GM23248 (cell line): ENCODE measurements at places on chromosomes 1 and 21. TPM values are rescaled to one million over a fixed set of nuclear protein-coding genes. Genes with fewer than 3 reads are reported as not detected.

GRCh38 chr21:19120591-19120990 lies 717.0 kb upstream of the TMPRSS15 start:
- no peak for DNase-seq

DNA sequence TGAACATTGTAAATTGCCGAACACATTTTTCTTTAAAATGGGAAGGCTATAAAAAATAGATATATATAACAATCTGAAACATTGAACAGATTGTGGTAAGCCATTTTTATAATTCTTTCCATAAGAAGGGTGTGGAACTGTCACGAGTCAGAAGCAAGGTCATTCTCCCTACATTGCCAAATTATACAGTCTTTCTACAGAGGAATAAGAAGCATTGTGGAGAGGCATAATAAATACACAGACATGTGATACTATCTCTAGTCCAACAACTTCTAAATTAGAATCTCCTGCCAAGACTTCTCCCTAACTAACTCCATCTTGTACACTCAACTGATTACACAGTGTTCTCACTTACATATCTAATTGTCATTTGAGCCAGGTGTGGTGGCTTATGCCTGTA lies 227.9 kb downstream of the CENPF start:
- peak; percentile 32 for DNase-seq

GRCh38 chr1:61797045-61797755 lies 54.9 kb downstream of the PATJ start:
- no peak for DNase-seq

OR2T35 gene
- not detected in 2 replicates for total RNA-seq

DMAP1 gene
- 9.6 and 16.0 TPM in 2 replicates for total RNA-seq

DNA sequence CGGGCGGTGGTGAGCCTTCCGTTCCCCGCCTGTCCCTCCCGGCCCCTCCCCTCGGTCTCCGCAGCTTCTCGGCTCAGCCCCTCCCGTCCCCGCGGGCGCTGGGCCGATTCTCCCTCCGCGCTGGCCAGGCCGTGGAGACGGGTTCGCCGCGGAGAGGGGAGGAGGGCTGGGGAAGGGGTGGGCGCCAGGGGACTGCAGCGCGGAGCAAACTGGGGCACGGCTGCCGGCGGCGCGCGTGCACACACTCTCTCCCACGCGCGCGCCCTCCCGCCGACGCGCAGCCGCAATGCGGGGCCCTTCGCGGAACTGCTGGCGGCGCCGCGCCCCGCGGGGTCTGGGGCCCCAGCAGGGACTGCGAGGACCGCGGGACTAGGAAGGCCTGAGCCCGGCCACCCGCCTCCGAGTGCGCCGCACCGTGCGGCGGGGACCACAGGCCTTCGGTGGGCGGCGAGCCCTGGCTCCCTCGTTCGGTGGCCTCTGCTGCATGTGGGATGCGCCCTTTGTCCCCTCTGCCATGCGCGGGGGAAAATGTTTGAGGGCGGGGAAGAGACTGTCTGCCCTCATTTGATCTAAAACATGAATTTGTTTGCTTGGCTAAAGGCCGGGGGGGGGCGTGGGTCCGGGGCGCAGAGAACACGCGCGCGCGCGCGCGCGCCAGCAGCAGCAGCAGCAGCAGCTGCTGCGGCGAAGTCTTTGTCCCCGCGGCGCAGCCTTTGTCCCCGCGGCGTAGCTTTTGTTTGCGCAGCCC lies 90.7 kb upstream of the VAMP3 start:
- peak; percentile 53 for DNase-seq

C8B gene
- total RNA-seq, result not detected in 2 replicates

PDXK gene
- total RNA-seq, result 67.5 and 68.0 TPM in 2 replicates

NFASC gene
- 54.7 and 55.4 TPM in 2 replicates for total RNA-seq

DNA sequence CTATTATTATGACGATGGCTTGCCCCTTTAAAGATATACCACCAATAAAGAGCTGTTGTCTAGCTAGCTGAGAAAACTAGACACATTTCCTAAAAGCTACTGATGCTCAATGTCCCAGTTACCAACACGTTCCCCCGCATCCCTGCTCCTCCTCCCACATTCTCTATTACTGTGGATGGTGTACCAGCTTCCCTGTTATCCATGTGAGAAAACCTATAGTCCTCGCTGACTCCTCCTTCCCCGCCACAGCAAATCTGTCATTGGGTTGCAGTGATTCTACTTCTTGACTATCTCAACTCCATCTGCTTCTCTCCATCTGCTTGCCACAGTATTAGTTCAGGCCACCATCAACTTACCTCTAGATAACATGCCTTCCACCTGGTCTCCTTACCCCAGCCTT lies 337.5 kb downstream of the KCNH1 start:
- no peak for DNase-seq

OR2G6 gene
- total RNA-seq, result not detected in 2 replicates

DNA sequence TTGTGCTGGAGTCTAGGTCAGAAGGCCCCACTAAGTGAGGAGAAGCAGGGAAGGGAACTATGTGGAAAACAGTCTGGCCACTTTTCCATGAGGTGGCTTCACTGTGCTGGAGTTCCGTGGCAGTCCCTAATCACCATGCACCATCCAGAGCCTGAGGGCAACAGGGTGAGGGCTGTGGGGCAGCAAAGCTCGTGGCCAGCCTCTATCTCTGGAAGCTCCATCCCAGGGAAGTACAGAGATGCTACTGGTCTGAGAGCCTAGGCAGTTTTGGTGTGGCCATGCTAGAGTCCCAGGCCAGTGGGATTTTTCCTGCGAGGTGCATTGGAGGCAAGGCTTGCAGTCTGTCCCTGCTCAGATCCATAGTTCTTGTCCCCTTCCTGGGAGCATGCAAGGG lies 157.3 kb upstream of the LRRC7 start:
- no peak for DNase-seq

DNA sequence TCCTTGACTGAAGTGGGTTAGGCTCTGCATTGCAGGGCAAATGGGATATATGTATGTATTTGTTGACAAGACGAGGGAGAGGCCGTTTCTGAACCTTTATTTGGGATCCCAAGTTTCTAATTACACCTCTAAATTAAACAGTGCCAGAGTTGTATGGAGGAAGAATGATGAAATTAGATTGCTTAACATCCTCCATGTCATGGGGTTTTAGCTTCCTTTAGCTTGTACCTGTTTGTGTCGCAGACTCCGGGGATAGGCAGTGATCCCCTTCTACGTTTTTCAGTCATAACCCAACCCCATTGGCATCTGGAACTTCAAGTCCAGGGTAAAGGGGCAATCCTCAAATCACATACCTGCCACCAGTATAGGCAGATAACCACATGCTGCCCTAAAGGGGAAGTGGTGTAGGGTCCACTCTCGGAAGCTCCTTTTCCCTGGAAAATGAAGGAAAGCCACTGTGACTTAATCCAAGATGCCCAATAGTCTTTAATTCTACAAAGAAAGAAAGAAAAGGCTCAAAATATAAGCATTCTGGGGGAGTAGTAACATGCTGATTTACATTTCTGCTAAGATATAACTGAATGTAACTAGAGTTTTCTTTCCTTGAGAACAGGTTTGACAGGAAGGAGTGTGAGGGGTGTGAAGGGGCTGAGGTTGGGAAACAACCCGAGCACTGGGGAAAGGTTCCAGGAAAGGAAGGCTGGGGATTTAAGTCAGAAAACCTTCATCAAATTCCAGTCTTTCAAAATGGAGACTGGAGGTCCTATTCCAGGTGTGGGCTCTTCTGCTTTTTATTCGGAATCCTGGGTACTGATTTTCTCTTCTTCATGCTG lies 77.6 kb downstream of the RGL1 start:
- DNase-seq, result no peak

GRCh38 chr1:29849991-29850757 lies 613.9 kb downstream of the PTPRU start:
- no peak for DNase-seq

- no peak for DNase-seq
Measured at GRCh38 chr1:162697140-162697895, 65.1 kb downstream of the DDR2 start.

DNA sequence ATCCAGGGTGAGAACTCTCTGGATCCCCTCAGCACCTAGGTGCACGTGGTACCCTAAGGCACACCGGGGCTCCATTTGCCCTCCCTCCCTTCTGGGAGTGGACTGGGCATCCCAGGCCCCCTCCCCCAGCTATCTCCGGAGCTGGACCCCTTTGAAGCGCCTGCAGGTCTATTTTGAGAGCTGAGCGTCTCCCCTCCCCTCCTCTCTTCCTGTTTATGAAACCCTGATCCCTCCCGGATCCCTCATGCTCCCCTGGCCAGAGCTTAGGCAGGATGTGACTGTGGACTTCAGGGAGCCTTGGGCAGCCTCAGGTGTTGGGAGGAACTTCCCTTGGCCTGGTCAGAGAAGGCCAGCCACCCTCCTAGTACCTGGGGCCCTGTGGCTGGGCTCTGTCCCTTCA lies 10.2 kb downstream of the RPS6KA1 start:
- DNase-seq, result no peak

GRCh38 chr1:177925006-177925405 lies 44.9 kb downstream of the SEC16B start:
- DNase-seq, result no peak

LCE1B gene
- total RNA-seq, result not detected in 2 replicates

DNA sequence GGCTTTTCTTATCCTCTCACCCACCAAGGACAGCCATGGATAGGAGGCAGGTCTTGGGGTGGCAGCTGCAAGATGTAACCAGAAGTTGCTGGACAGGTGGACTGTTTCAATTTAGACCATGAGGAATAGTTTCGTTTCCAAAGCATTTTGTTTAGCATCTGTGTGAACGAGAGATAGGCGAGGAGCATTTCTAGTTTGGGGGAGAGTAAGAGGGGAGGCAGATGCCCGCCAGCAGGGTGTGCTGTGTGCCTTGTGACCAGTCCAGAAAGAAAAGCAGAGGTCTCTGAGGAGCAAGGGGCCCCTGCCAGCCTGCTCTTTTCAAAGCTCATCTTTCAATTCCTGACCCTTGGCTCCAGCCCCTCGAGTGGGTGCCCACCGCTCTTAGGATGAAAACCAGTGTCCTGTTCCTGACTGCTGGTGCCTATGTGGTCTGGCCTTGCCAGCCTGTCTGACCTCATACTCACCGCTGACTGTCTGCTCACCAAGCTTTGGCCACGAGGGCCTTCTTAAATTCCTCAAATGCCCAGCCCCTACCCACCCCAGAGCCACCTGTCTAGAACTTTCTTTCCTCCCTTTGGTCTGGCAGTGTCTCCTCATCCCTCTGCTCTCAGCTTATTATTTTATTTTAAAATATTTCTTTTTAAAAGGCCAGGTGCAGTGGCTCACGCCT lies 8.5 kb downstream of the SERINC2 start:
- peak; percentile 21 for DNase-seq

- no peak for DNase-seq
Measured at GRCh38 chr1:67555461-67556296, 125.5 kb upstream of the SERBP1 start.

MTHFR gene
- total RNA-seq, result 6.6 and 16.1 TPM in 2 replicates

DNA sequence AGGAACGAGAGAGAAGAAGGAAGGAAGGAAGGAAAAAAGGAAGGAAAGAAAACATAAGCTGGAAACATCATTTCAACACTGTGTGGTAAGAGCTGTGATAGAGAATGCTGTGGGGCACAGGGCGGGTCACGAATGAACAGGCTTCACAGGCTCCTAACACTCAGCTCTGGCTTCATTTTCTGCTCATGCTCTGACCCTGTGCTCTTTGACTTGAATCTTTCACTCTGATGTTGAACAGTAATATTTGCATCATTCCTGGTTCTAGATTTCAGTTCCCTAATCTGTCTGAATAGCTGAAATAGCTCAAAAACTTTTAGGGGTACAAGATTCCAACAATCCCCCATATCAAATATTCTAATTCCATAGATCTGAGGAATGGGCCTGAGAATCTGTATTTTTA lies 207.3 kb downstream of the LHX8 start:
- DNase-seq, result no peak

- DNase-seq, result peak; percentile 94
Measured at GRCh38 chr1:115134850-115135480, 45.7 kb upstream of the TSPAN2 start.

FHAD1 gene
- not detected in 2 replicates for total RNA-seq

GRCh38 chr1:203369666-203370065 lies 18.7 kb upstream of the FMOD start:
- DNase-seq, result no peak

DNA sequence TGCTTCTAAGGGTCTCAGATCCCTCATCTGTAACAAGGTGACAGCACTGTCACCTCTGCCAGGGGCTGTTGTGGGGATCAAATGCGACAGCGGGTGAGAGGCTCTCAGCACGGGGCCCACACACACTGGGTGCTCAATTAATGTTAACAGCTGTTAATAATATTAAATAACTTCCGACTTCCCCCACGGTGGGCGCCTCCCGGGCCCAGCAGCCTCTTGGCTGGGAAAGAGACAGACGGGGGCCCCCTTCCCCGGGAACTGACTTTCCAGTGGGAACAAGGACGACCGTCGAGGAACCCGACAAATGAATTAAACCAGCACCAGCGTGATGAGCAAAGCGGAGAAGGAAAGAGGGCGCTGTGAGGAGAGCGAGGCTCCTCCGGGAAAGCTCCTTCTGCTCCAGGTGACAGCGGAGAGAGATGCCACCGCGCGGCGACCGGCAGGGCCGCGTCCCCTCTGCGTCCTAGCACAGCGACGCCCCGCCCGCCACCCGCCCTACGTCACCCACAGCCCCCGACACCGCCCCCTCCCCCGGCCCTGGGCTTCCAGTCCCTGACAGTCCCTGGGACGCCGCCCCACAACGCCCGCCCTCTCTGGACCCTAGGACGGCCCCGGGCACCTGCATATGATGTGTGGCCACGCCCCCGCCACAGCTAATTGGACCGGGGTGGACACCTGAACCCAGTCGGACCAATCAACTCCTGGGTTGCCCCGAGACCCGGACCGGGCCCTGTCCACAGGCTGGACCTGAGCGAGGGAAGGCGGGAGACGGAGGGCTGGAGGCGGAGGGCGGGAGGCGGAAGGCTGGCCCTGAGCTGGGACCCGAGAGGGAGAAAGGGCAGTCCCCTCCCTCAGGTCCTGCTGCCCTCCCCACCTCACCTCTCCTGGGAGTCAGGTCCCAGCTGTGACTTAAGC lies 38.2 kb downstream of the MATN1 start:
- DNase-seq, result no peak

CAPN8 gene
- total RNA-seq, result 0.25 TPM in 1 of 2 replicates, not detected in the other

- peak; percentile 50 for DNase-seq
Measured at GRCh38 chr1:87024936-87025540, 110.6 kb downstream of the HS2ST1 start.

GRCh38 chr1:90133133-90133532 lies 138.2 kb downstream of the ZNF326 start:
- peak; percentile 16 for DNase-seq

HSD3B1 gene
- total RNA-seq, result not detected in 2 replicates

GRCh38 chr1:172545396-172546004 lies 12.6 kb downstream of the SUCO start:
- DNase-seq, result no peak

DNA sequence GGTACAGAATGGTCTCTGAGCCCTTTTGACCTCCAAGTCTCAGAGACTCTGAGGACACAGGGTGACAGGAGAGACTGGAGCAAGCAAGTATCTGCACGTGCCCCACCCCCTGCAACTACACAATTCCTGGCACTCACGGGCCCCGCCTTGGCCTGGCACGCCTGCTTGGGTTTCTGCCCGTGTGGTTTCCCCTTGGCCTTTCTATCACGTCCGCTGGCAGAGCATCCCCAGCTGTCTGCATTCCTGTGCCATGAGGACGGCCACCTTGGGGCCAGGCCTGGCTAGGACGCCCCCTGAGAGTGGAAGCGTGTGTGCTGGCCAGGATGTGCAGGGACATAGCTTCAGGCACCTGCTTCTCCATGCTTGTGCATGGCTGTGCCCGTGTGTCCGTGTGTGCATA lies 14.3 kb upstream of the EDN2 start:
- DNase-seq, result peak; percentile 72

LCE6A gene
- total RNA-seq, result not detected in 2 replicates

GRCh38 chr1:201302163-201303152 lies 19.2 kb downstream of the PKP1 start:
- peak; percentile 51 for DNase-seq

- DNase-seq, result no peak
Measured at GRCh38 chr1:69985376-69985775, 220.0 kb downstream of the LRRC40 start.

VN1R5 gene
- not detected in 2 replicates for total RNA-seq
